NCI-H226 (cell line): ENCODE measurements at places on chromosomes 3 and 15.
A peak's percentile ranks its signal among the peaks of the same experiment; 100 is the strongest.

GRCh38 chr15:23760024-23760423 lies 72.9 kb upstream of the NDN start:
- DNase-seq: no peak

DNA sequence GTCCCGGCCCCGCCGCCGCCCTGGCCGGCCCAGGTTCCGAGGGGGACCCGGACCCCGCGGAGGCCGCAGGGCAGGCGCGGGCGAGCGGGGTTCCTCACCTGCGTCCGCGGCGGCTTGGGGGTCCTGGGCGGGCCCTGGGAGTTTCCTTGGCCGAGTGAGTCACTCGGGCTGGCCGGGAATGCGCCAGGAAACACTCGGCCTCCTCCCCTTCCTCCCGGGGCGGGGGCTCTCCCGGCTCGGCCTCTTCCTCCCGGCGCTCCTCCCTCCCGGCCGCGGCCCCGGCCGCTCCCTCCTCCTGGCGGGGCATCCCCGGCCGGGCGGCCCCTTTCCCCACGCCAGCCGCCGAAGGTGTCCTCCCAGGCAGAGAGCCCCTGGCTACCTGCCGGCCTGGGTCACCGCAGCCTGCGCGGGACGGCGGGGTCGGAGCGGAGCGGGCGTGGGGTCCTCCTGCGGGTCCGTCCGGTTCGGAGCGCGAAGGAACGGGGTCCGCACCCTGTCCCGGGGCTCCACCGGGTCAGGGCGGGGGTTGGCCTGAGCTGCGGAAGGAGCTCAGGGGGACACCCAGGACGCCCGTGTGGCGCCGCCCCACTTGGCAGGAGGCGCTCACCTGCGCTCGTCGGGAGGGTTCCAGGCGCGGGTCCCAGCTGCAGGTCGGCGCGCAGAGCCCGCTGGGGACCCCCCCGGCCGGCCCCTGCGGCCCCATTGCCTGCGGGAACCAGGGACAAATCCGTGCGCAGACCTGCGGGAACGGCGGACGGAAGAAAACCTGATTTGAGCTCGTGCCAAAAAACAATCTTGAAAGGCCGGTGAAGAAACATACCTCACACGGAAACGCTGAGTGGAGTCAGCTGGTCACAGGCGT lies at the start of gene CYFIP1:
TSS of gene CYFIP1 (minus strand) at position 180 of the 862 bp plus-strand sequence. CDS start 33,083 bp downstream, outside the sequence.
- peak; percentile 64 for DNase-seq

- no peak for DNase-seq
Observed at GRCh38 chr3:113897373-113897777, 50.4 kb upstream of the ZDHHC23 start.

DNA sequence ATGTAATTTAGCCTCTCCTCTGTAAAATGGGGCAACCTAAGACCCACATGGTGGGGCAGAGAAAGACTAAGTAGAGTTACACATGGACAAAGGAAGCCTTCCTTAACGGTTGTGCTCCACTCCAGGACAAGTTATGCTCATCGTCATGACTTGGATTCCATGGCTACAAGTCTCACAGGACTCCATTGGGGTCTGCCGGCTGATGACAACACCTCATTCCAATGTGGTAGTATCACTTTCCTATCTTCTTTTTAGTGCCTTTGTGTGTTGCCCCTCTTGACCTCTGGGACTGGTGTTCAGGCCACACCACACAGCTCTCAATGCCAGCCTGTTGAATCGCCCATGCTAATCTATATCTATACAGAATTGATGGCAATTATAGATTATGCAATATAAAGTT lies 181.3 kb upstream of the WNT5A start:
- peak; percentile 20 for DNase-seq

GRCh38 chr3:16407366-16407765 lies 106.1 kb downstream of the RFTN1 start:
- DNase-seq: no peak

GRCh38 chr3:37899711-37900306 lies 38.1 kb downstream of the CTDSPL start:
- no peak for DNase-seq

- no peak for DNase-seq
Observed at GRCh38 chr15:68208136-68208535, 3.0 kb upstream of the CALML4 start.

- DNase-seq: no peak
Observed at GRCh38 chr15:77966540-77967234, 110.8 kb downstream of the TBC1D2B start.

DNA sequence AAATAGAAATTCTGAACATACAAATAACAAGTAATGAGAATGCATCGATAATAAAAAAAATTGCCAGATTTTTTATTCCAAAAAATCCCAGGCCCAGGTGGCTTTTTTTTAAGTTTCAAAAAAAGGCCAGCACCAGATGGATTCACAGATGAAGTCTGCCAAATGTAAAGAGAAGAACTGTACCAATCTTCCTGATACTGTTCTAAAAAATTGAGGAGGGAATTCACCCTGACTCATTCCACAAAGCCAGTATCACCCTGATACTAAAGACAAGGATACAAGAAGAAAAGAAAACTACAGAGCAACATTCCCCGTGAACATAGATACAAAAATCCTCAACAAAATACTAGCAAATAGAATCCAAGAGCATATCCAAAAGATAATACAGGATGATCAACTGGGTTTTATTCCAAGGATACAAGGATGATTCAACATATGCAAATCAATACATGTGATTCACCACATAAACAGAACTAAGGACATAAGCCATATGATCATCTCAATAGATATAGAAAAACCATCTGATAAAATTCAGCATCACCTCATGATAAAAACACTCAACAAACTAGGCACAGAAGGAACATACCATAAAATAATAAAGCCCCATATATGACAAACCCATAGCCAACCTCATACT lies 44.1 kb upstream of the XCR1 start:
- no peak for DNase-seq

DNA sequence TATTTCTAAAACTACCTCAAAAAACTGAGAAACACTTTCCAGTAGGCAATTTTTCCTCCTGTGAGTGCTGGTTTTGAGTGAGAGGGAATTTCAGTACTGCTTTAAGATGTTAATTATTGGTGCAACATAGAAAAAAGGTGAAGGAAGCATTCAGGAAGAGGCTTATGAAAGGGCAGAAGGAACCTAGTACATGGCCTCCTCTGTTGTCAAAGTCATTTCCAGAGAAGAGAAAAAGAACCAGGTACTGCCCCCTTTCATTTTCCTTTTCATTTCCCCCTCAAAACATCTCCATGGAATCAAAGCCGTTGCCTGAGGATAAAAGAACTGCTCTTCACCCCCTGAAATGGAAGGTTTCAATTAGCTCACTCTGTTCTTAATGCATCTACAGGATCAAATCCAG lies 19.8 kb downstream of the RARRES1 start:
- DNase-seq: no peak

DNA sequence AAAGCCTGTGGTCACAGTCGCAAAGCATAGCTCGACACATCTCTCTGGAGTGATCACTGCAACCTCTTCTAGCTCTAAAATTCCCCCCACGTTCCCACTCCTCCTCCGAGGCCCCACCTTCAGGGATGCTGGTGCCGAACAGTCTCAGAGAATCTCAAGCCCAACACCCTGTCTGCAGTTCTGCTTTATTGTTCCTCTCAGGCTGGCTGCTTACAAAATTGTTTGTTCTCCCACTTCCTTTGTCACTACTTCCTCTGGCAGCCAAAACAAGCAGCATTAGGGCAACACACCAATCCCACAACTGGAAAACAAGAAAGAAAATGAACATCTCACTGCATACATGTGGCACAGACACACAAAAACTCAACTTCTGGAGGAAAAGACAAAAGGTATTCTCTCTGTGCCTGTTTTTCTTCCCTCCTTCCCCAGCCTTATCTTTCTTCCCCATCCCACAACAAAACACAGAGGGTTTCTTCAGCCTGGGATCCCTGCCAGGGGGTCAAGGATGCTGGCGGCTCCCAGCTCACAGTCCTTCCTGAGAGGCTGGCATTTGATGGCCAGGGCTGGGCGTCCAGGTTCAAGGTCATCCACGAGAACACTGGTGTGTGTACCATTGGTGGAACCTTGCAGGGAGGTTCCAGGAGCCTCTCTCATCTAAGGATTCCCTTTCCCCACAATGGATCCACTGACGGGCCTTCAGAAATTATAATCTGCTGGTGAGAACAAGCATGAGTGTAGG lies 108.4 kb downstream of the TMCO5A start:
- DNase-seq: no peak

DNA sequence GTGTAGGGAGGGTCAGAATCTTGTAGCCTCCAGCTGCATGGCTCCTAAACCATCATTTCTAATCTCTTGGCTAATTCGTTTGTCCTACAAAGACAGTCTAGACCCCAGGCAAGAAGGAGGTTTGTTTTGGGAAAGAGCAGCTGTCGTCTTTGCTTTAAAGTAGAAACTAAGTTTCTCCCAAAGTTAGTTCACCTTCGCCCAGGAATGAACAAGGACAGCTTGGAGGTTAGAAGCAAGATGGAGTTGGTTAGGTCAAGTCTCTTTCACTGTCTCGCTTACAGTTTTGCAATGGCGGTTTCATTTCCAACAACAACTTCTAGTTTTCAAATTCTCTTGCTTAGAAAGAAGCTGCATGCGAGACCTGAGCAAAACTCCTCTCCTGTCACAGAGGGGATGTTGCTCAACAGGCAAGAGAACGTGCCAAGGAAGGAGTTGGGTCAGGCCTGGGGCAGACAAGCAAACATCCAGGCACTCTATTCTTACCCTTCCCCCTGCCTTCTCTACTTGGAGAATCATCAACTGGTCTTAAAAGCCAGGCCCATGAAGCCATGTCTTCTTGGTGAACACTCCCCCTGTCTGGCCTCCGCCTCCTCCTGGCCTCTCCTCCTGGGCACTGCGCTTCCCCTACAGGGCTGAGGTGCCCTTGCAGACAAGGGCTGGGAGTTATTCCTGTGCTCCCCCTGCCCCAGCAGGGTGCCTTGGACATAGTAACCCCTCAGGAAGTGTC lies 57.6 kb downstream of the TMEM44 start:
- peak; percentile 76 for DNase-seq

GRCh38 chr3:126525091-126525852 lies 1.3 kb downstream of the CHST13 start:
- DNase-seq: no peak

- no peak for DNase-seq
Observed at GRCh38 chr15:25725758-25726157, 137.4 kb downstream of the ATP10A start.

DNA sequence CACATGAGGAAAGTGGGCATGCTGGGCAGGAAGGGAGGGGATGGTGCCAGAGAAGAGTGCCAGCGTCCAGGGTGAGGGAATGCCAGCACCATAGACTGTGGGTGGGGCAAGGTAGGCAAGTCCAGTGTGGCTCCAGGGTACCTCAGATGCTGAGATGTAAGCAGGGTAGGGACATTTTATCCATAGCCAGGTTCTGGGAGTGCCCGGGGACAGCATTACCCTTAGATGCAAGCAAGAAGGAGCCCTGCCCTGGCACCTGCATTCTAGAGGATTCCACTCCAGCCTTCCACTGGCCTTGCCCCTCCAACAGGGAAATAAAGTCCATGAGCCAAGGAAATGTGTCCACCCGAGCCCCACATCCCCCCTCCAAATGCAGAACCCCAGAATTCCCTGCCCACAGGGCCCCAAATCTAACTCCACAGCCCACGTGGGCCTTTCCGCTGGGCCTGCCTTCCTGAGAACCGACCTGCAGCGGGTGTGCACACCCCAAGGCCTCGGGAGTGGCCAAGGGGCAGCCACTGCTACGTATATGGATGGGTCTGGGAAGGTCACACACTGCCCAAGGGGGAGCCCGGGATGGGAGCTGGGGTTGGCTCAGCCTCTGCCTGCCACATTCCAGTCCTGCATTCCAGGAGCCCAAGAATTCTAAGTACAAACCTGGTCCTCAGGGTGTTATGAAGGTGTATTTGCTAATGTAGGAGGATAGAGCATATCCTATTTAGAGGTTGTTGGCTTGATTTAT lies 20.3 kb upstream of the CYP11A1 start:
- peak; percentile 92 for DNase-seq

- DNase-seq: no peak
Observed at GRCh38 chr3:2526926-2527325, 428.3 kb downstream of the CNTN4 start.

- DNase-seq: no peak
Observed at GRCh38 chr15:58491499-58492202, 59.9 kb downstream of the LIPC start.

DNA sequence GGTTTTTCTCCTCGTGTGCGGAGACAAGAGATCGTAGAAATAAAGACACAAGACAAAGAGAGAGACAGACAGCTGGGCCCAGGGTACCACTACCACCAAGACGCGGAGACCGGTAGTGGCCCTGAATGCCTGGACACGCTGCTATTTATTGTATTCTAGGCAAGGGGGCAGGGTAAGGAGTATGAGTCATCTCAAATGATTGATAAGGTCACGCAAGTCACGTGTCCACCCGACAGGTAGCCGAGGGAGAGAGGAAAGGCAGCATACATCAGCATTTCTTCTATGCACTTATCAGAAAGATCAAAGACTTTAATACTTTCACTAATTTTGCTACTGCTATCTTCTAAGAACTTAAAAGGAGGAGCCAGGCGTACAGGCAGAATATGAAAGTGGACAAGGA lies 28.2 kb downstream of the MYL3 start:
- DNase-seq: no peak

- DNase-seq: peak; percentile 20
Observed at GRCh38 chr3:158775426-158776410, 26.1 kb upstream of the MFSD1 start.

- DNase-seq: no peak
Observed at GRCh38 chr3:148948913-148949657, 42.3 kb upstream of the GYG1 start.

DNA sequence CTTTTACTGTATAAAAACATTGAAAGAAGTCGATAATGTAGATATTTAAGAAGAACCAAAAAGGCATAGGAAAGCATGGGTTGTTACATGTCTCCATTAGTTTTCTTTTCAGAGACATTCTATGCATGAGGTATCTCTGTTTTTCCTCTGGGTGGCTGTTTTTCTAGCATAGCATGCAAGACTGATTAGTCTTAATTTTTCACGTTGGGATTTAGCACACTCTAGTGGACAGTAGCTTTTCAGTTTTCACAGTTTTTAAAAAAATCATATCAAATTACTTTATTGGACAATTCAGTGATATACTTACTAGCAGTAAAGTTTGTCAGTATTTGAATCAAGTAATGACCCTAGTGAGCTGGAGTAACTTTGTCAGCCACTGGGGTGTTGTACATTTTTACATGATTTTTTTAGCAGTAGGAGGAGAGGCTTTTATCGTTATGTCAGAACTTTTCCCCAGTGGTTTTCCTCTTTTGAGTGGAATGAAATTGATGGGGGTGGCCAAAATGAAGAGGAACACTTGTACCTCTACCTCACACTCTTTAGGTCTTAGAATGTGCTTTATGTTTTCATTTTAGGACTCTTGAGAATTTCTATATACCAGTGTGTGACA lies 57.2 kb downstream of the SEC22A start:
- DNase-seq: peak; percentile 12
